ENCODE measurements at places on chromosomes 7 and 10.
A peak's percentile ranks its signal among the peaks of the same experiment; 100 is the strongest.

- DNase-seq, result peak; percentile 4
Observed at GRCh38 chr10:6269953-6270867, 67.5 kb downstream of the PFKFB3 start.

DNA sequence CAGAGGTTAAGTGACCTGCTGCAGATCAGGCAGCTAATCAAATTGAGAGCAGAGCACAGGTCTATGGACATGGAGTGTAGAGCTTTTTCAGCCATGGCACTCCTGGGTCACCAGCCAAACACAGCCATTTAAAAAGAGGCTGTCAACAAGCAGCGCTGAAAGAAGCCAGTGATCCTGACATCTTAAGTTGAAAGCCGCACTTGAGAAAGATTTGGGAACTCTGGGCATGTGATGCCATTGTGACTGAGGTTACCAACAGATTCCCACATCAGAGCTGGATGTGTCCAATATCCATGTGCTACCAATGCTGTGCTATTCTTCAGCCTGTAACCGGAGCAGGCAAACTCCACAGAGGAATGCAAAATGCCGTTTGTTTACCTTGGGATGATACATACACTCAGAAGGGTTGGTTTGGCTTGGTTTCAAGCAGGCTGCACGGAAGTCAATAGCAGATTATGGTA, 56.2 kb upstream of the ABLIM1 start:
- no peak for DNase-seq

- no peak for DNase-seq
Observed at GRCh38 chr10:76717141-76717540, 920.5 kb downstream of the KCNMA1 start.

- no peak for DNase-seq
Observed at GRCh38 chr10:89975071-89975470, 273.7 kb downstream of the KIF20B start.

DNA sequence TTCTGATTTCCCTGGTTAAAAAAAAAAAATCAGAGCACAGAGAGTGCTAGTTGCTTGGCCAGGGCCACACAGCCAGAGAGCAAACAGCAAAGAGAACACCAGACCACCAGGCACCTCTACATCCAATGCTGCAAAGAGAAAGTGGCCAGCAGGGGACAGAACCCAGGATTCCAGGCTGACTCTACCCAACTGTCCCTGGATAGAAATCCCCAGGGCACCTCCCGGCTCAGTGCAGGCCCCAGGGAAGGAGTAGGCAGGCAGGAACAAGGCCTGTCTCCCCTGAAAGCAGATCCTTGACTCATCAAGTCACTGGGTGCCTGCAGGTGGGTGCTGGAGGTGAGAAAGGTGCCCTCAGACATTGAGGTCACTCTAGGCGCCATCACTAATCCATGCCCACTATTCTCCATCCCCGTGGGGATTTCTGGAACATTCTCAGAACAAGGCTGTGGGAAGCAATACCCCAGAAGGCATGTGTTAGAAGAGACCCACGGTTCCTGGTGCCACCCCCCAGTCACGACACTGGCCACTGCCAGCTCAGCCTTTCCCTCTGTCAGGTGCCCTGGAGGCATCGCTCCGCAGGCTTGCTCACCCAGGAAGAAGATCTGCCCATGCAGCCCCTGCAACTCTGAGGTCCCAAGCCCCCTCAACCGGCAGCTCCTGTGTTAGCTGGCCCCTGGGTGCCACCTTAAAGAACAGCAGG, 154.8 kb downstream of the GRID1 start:
- DNase-seq, result no peak

GRCh38 chr7:5598769-5599371, 175.2 kb upstream of the TNRC18 start:
- DNase-seq, result no peak

GRCh38 chr10:71092812-71093401, 119.5 kb upstream of the UNC5B start:
- DNase-seq, result no peak

DNA sequence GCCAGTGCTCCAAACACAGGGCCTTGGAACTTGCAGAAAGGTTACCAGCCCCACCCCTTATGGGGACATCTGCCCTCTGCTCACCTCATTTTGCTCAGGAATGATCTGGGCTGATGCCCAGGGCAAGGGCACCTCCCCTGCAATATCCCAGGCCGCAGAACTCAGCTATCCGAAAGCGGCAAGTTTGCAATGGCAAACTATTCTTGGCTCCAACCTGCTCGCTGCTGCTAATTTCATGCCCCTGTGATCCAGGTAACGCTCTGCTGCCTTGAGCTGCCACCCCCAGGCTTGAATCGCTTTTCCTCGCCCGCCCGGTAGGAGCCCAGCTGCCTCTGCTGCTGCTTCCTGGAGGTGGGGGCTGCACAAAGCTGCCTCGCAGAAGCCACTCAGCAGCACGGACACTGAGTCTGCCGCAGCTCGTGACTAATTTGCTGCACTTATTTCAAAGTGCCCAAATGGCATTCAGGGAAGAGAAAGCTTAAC, 18.2 kb downstream of the SLC29A3 start:
- DNase-seq, result no peak

- no peak for DNase-seq
Observed at GRCh38 chr7:141558544-141559183, 7.5 kb downstream of the AGK start.

DNA sequence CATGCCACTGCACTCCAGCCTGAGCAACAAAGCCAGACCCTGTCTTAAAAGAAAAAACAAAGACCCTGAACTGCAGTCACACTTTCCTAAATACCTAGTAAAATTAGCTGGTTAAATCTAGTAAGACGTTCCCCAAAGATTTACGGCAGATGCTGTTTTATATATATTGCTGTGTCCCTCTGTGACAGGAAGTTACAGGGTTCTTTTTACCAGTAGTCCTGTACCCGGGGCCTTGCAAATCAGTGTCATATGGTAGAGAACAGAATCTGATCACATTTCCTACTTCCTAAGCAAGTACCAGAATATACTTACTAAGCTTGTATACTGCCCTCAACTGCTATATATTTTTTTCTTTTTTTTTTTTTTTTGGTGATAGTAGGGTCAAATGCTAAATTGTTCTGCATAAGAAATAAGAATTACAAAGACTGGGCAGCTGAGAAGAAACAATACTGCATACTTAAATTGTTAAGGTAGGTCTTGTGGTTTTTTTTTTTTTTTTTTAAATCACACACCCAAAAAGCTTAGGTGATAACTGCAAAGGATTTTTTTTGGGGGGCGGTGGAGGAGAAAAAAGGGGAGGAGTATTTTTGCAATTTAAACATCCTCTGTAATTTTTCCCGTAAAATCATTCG, 27.3 kb upstream of the KMT2E start:
- DNase-seq, result no peak

DNA sequence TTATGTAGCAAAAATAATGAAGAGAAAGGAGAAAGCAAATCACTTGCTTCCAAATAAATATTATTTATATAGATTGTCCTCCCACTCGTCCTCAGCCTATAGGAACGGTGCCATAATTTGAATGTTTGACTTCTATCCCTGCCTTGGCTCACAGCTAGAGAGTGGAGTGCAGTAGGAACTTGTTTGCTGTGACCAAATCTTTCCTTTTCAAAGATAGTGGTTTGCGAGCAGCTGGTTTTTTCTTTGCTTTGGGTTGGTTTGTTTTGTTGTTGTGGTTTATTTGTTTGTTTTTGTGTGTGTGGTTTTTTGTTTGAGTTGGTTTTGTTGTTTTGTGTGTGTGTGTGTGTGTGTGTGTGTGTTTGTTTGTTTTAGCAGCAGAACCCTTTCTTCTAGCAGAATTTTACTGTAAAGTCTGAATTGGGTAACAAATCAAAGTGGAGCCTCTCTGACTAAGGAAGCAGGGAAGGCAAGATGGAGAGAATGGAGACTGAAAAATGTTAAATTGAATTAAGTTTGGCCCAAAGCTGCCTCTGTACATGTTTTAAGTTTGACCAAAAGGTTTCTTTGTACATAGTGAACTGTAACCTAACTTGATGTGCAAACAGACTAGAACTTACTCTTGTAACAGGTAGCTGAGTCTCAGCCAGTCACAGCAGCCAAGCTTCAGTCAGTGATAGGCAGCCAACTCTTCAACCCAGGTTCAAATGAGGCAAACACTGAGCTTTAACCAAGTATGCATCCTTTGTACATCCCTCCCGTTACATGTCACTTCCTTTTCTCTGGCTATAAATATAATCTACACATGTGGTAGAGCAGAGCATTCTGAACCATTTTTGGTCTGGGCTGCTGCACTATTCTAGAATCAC, 149.5 kb upstream of the LRGUK start:
- DNase-seq, result no peak

DNA sequence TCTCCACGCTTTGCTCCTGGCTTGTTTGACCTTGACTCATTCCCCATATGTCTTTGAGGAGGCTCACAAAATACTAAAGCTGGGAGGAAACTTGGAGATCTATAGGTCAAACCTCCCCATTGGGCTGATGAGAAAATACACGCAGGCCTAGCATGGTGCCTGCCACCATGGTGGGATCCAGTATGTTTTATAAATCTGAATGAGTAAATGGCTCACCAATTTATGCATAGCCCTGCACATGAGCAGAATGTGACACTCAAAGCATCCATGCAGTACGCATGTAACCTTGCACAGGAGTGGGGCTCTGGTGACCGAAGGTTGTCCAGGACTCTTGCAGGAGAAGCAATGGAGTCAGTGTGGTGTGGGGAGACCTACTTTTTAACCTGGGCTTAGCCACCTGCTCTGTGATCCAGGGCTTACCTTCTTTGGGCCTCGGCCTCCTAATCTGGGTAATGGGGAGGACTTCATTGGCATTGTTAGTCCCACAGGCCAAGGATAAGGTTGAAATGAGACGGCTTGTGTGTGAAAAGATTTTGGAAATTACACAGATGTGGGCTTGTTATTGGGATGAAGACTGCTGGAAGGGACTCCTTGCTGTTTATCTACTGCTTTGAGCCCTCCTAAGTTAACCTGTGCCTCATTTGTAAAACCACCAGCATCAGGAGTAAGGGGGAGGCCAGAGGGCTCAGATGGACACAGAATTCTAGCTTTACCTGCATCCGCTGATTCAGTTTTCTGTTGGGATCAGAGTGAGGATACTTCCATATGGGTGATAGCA, 58.4 kb downstream of the ADCYAP1R1 start:
- no peak for DNase-seq

DNA sequence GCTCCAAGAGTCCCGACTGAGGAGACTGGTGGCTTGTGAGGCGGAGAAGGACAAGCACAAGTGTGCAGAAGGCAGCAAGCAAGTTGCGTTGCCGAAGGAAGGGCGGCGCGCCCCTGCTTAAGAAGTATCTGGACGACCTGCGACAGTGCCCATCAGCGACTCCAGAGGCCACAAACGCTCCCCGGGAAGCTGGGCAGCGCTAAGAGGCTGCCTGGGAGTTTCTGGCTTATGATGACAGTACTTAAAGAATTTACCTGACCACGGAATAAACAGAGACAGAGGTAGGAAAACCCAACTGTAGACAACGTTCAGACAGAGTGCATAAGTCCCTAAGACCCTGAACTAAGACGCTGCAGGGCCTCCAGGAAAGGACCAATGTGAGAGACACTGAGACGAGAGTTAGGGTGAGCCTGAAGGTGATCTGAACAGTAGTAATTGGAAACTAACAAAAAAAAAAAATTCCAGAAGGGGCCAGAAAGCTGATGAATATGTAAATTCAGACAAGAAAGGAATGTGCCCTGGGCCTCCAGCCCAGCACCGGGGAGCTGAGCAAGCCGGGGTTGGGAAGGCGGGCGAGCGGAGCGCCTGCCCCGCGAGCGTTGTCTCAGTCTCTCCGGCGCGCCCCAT, 1.0 kb downstream of the OSBPL3 start:
- DNase-seq, result no peak

GRCh38 chr7:49483142-49483541, 290.3 kb upstream of the VWC2 start:
- DNase-seq, result no peak

GRCh38 chr7:40800771-40801170, 666.0 kb downstream of the SUGCT start:
- no peak for DNase-seq

- no peak for DNase-seq
Observed at GRCh38 chr10:5566614-5567013, 41.9 kb downstream of the CALML3 start.

- DNase-seq, result no peak
Observed at GRCh38 chr10:70052462-70053217, at the start of gene MACROH2A2. Gene MACROH2A2 (plus strand): TSS chr10:70052846. CDS start chr10:70075659, 22,813 bp downstream.

DNA sequence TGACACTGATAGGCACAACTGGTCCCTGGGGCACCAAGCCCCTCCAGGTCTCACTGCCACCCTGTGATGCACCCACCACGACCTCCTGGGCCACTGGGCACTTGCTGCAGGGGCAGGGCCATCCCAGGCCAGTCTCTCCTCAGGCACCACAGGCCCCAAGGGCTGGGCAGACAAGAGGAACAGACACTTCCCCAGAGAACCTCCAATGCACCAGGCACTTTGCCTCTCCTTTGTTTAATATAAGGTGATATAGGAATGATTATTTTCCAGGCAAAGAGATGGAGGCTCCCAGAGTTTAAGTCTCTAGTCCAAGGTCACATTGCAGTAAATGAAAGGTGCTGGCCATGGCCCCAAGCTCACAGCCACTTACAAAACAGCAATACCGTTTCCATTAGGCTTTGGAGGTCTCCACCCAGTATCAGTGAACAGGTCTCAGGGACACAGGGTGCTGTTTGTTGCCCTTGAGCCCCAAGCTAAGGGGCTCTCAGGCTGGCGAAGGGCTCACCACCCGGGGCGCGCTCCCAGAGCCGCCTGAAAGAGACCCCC, 4.5 kb downstream of the DEPP1 start:
- no peak for DNase-seq

- no peak for DNase-seq
Observed at GRCh38 chr10:21888959-21889358, 114.6 kb downstream of the DNAJC1 start.

GRCh38 chr10:34254596-34254995, 560.5 kb downstream of the PARD3 start:
- DNase-seq, result no peak

DNA sequence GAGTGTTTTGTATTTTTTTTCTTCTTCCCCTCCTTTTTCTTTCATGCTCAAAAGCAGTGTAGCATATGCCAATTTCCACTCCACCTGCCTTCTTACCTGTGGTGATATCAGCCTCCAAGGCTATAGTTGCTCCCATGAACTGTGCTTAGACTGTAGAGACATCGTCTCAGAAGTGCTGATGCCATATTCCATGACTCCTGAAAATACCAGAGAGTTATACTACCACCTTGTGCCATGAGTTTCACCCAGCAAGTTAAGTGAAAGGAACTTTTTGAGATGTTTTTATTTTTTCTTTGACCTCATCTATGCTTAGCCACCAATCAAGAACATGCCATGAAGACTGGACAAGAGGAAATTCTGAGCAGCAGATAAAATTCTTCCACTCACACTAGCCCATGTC, 142.8 kb upstream of the SEMA3E start:
- DNase-seq, result no peak

Data from activated naive CD4-positive, alpha-beta T cell (primary cell).